ENCODE measurements at places on chromosomes 5 and 9. TPM values are rescaled to one million over a fixed set of nuclear protein-coding genes. Genes with fewer than 3 reads are reported as not detected.

- DNase-seq, result no peak
Measured at GRCh38 chr5:145543968-145544367, 291.2 kb downstream of the PRELID2 start.

DNA sequence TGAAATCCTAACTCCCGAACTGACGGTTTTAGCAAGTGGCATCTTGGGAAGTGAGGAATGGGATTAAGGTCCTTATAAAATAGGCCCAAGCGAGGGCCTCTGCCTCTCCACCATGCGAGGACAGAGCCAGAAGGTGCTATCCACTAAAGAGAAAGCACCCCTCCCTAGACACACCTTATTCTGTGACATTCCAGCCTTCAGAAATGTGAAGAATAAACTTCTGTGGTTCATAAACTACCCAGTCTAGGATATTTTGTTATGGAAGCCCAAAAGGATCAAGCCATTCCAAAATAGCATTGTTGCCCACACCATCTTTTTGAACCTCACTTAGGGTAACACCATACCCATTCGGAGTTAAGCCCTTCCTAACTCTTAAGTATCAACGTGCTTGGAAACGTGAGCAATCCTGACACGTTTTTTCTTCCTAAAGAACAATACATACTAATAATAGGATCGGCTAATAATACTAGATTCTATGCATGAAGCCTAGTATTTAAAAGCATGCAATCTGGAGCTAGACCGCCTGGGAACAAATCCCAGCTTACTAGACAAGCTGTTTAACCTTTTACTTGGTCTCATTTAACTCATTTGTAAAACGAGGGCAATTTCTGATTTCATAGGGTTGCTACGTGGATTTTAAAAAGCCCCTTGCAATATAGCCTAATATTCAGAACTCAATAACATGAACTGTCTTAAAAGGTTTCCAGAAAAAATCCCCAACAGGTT lies 1.1 kb upstream of the SMC2 start:
- DNase-seq, result peak; percentile 15

DNA sequence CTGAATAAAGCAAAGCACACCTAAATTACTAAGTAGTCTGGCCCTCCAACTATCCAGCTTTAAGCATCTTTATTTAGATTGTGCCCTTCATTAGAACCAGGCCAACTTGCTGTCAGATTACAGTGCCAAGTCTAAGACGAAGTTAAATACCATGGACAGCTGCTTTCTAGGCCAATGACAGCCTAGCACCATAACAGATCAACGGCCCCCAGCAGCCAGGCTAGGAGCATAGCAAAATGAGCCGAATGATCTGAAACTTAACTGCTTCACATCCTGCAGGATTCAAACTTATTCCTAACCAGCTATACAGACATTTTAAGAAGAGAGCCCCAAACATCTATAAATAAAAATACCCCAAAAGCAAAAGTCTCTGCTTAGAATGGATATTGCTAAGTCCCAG lies 6.8 kb downstream of the SLC24A2 start:
- no peak for DNase-seq

- DNase-seq, result no peak
Measured at GRCh38 chr5:141613344-141613743, 5.5 kb downstream of the DIAPH1 start.

- DNase-seq, result peak; percentile 17
Measured at GRCh38 chr9:125549891-125550885, 156.8 kb downstream of the MAPKAP1 start.

DNA sequence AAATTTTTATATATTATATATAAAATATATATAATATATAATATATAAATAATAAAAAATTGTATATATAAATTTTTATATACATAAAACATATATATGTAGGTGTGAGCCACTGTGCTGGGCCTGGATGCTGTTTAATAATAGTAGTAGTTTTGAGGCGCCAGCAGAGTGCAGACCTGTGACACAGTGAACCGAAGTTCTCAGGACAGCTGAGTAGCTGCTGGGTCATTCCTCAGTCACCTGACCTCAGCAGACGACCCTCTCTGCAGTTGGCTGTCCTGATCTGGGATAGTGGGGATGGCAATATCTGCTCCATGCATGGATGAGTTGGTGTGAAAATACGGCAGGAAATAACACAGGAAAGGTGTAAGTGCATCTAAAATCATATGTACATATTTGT lies 3.3 kb upstream of the SNX18 start:
- DNase-seq, result no peak

SOX30 gene
- total RNA-seq, result not detected

GRCh38 chr5:40679148-40679912 lies 385 bp upstream of the PTGER4 start:
- peak; percentile 86 for DNase-seq

FOXD1 gene
- total RNA-seq, result 3.2 TPM

GRCh38 chr9:118992813-118993794 lies 376.1 kb downstream of the BRINP1 start:
- no peak for DNase-seq

DNA sequence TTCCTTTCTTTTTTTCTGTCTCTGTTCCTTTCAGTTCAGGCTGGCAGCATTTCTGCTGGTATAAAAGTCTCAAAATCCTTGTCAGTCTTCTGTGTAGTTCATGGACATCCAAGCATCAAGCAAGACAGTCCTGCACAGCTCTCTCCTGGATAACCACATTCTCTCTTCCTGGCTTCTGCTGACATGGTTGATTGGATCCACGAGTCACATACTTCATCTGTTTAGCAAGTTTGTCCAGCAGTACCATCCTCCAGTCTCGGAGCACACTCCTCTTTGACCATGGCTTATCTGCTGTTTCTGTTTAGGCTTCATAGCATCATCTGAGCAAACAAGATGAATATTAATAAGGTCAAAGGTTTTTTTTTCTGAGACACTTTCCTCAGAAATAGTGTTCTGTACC lies 220.8 kb downstream of the KDM4C start:
- DNase-seq, result peak; percentile 8

DNA sequence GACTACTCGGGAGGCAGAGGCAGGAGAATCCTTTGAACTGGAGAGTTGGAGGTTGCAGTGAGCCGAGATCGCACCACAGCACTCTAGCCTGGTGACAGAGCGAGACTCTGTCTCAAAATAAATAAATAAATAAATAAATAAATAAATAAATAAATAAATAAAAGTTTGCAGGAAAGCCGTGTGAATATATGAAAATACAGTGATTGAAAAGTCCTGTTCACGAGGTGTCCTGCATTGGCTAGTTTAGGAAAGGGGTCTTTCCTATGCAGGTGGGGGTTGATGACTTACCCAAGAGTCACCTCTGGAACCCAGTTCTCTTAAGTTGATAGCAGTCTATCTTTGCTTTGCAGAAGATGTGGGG lies 7.3 kb downstream of the TENT4A start:
- DNase-seq, result no peak

DNA sequence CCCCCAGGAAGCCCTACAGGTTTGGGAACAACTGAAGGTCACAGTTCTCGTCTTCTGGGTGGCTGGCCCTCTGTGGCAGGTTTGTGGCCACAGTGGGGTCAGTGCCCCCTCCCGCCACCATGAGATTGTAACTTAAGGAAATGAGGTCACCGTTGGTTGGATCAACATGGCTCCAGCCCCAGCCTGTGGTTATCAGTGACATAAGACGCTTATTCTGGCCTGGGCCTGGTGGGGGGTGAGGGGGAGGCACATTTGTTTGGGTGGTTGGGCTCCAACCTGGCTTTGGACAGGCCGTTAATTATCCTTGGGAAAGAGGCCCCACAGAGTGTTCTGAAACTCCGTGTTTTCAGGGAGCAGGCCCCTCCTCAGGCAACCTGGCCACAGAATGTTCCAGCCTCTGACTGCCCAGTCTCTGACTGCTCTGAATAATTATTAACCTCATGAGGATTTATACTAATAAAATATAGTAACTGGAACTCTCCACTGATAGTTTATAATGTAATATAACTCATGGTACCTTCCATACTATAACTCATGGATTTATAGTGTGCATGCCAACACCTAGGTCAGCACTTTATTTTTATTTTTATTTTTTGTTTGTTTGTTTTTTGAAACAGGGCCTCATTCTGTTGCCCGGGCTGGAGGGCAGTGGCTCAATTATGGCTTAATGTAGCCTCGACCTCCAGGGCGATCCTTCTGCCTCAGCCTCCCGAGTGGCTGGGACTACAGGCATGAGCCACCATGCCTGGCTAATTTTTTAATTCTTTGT lies 58.0 kb upstream of the RPL26L1 start:
- peak; percentile 98 for DNase-seq

- DNase-seq, result no peak
Measured at GRCh38 chr5:32165-32564, 59.8 kb upstream of the PLEKHG4B start.

DRD1 gene
- 0.18 TPM for total RNA-seq

ACTBL2 gene
- 1.7 TPM for total RNA-seq

- peak; percentile 61 for DNase-seq
Measured at GRCh38 chr9:116646661-116647514, 40.2 kb upstream of the TRIM32 start.

DNA sequence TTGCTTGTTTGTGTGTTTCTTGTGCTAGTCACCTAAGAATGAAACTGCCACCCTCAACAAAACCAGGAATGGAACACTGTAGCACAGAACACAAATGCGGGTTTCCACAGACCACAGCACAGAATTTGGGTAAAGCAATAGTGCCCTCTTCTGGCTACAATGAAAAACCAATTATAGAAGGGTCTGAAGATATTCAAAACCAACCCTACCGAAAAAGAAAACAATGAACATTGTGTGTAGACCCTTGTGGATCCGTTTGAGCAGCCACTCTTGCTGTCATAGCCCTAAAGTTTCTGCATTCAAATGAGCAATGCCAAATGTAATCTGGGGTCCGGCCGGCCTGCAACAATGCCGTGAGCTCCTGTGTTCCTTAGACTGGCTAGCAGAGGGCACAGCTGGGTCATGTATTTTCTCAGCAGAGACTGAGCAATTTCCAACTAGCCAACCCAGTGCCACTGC lies 8.3 kb upstream of the ENC1 start:
- peak; percentile 65 for DNase-seq

GPR150 gene
- under 0.01 TPM for total RNA-seq

ANKRD34B gene
- not detected for total RNA-seq

INSL6 gene
- not detected for total RNA-seq

DNA sequence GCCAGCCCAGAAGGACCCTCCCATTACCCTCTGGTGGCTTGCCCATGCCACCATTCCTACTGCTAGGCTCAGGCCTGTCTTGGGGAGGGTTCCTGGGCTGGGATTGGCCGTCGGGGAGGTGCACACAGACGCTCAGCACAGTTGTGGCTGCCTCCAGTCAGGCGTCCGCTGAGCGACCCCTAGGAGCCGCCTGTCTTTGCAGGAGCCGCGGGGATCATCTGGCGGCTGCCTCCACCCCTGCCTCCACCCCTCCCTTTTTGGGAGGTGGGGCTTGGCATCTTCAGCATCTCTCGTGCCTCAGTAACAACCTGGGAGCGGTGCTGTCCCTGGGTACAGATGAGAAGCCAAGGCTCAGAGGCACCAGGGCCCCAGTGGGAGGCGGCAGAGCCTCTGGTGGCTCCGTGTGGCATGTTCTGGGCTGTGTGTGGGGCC lies 39.6 kb downstream of the RXRA start:
- no peak for DNase-seq

GRCh38 chr9:136764301-136764891 lies at the start of gene LCN15:
LCN15 (minus strand) TSS chr9:136764518; CDS start chr9:136764488, 30 bp downstream.
- no peak for DNase-seq

DNA sequence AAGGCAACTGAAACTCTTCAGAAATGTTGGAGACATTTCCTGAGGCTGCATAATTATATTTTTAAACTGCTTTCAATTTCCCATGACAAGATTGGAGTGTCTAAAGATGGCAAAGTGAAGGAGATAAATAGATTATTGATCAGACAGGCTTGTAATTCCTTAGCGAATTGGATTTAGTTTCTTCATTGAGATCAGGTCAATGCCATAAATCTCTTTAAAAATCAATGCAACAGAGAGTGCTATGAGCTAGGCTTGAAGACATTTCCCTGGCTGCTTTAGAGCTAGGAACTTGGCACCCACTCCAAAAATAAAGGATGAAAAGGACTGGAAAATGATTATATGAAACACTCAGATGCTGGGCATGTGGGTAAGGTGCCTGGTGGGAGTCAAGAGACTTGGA lies 828.4 kb downstream of the TLR4 start:
- DNase-seq, result no peak

C5orf58 gene
- not detected for total RNA-seq

DNA sequence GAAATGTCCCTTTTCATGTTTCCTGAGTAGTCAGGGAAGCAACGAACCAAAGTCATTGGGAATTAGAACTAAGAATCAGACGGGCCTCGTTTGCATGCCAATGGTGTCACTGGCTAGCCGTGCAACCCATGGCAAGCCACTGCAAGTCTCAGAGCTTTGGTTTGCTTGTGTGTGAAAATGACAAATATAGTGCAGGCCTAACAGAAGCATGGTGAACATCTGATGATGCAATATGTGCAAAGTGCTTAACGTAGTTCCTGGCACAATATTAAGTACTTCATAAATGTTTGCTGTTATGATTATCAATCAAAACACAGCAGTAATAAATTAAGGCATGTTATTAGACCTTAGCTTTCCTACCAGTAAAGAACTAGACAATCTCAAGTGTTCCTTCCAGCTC lies 118.0 kb upstream of the TRIM32 start:
- no peak for DNase-seq

GRCh38 chr9:120886490-120886967 lies 9.5 kb upstream of the PHF19 start:
- DNase-seq, result peak; percentile 78

GRCh38 chr9:18490641-18491370 lies 16.9 kb downstream of the ADAMTSL1 start:
- DNase-seq, result peak; percentile 99

- DNase-seq, result peak; percentile 36
Measured at GRCh38 chr5:160390787-160391696, 8.8 kb downstream of the FAM200C start.

DNA sequence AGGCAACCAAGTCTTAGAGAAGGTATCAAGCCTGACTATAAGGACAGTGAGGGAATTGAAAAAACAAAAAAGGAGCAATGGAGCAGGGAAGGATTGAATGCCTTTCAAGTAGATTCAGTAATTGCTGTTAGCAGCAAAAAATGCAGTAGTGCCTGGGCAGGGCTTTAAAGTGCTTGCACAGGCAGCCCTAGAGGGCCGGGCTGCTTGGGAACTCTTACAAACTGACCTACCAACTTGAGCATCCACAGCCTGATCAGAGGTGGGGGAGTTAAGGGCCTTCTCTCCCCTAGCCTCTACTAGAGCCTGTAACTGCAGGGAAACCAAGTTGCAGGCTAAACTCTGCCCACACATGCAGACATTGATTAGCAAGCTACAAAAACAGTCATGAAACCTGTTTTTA lies 19.4 kb downstream of the FXN start:
- no peak for DNase-seq

DNA sequence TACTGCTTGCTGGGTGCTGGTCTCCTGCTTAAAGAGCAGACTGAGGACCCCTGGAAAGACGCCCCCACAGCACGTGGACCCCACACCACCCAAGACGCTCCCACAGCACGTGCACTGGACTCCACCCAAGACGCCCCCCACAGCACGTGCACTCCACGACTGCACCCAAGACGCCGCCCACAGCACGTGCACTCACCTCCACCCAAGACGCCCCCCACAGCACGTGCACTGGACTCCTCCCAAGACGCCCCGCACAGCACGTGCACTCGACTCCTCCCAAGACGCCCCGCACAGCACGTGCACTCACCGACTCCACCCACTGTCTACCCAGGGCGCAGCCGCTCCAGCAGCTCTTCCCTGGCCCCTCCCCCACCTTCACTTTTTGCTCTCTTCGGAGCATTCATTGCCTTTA lies 50.5 kb downstream of the EHMT1 start:
- no peak for DNase-seq

- DNase-seq, result no peak
Measured at GRCh38 chr5:112697833-112698232, 39.9 kb upstream of the APC start.

MORN5 gene
- total RNA-seq, result not detected

- no peak for DNase-seq
Measured at GRCh38 chr9:15140051-15140450, 167.0 kb downstream of the TTC39B start.

Data from IMR-90 (cell line).